ENCODE measurements at places on chromosomes 4 and X. TPM values are rescaled to one million over a fixed set of nuclear protein-coding genes. Genes with fewer than 3 reads are reported as not detected.
A peak's percentile ranks its signal among the peaks of the same experiment; 100 is the strongest.

- no peaks in the 10 kb centered on the region for H3K27me3 ChIP-seq
- H3K4me1 ChIP-seq, result no peaks in the 10 kb centered on the region
- no peak overlapping the region for H3K27ac ChIP-seq
- no peaks in the 10 kb centered on the region for H3K36me3 ChIP-seq
Measured at GRCh38 chrX:154595559-154596249, 10.8 kb downstream of the CTAG1A start.

DNA sequence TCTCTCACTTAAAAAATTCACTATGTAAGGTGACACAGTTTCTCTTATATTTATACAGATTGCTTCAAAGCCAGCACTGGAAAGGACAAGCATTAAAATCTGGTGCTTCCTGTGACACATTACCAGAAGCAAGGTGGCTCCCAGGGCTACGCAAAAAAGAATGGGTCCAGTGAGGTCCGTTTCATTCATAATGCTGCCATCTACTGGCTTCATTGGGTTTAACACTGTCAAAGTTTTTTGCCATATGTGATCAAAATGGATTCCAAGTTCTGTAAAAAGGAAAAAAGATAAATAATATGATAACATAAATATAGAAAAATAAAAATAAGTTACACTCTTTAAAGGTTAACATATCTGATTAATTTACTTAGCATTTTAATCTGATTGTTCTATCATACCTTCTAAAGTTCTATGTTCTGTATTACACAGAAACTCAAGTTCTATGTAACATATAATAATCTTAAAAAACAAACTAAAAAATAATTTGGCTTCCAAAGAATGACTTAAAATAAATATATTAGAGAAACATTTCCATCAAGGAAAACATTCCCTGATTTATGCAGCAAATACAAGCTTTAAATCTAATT lies 22.1 kb downstream of the YIPF7 start:
- H3K36me3 ChIP-seq, result no peaks in the 10 kb centered on the region
- no peak overlapping the region for H3K27ac ChIP-seq
- no peak for DNase-seq
- H3K27me3 ChIP-seq, result no peaks in the 10 kb centered on the region

Gene CSAG3
- not detected for total RNA-seq

Gene TCEAL7
- total RNA-seq, result 15.7 TPM

Gene ODAPH
- total RNA-seq, result not detected

DNA sequence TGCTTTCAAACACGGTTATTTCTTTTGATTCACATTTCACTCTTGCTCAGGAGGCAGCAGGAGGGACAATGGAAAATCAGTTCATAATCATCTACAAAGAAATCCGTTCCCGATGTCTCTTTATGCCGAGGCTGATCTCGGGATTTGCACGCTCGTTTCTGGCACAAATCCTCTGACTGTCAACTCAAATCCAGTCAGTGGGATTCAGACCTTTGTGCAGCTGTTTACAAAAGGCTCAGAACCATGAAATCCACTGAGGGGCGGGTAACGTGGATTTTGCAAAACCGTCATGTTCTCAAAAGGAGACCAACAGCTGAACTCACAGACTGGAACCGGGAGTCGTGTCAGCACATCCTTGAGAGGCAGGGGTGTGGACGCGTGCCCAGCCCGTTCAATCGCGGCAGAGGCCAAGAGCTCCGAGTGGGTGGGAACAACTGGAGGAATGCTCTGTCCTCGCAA lies 46.4 kb downstream of the ACOX3 start:
- H3K4me3 ChIP-seq, result no peak overlapping the region
- no peaks in the 10 kb centered on the region for H3K36me3 ChIP-seq
- peaks cover 31% of the 10 kb centered on the region for H3K4me1 ChIP-seq
- H3K27me3 ChIP-seq, result no peaks in the 10 kb centered on the region
- peak overlapping the region; percentile 84 for H3K27ac ChIP-seq

GRCh38 chrX:21383546-21383945 lies 9.3 kb downstream of the CNKSR2 start:
- H3K4me1 ChIP-seq, result no peaks in the 10 kb centered on the region
- DNase-seq, result no peak
- H3K27me3 ChIP-seq, result no peaks in the 10 kb centered on the region
- H3K36me3 ChIP-seq, result no peaks in the 10 kb centered on the region
- H3K4me3 ChIP-seq, result no peak overlapping the region
- H3K27ac ChIP-seq, result no peak overlapping the region

- no peak for DNase-seq
- no peaks in the 10 kb centered on the region for H3K27me3 ChIP-seq
- H3K27ac ChIP-seq, result no peak overlapping the region
Measured at GRCh38 chrX:110477593-110478228, 119.1 kb downstream of the RTL9 start.

DNA sequence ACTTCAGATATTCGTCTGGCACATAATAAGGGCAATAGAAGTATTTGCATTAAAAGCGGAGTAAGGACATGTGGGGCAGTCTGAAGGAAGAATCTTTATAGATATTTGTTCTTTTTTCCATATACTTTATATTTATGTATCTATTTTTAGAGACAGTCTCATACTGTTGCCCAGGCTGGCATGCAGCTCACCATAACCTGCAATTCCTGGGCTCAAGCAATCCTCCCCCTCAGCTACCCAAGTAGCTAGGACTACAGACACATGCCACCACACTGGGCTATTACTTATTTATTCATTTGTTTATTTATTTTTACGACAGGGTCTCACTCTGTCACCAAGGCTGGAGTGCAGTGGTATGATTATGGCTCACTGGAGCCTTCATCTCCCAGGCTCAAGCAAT lies 16.7 kb upstream of the MRPL1 start:
- H3K4me3 ChIP-seq, result no peak overlapping the region
- no peaks in the 10 kb centered on the region for H3K4me1 ChIP-seq
- H3K27me3 ChIP-seq, result no peaks in the 10 kb centered on the region
- H3K27ac ChIP-seq, result no peak overlapping the region

DNA sequence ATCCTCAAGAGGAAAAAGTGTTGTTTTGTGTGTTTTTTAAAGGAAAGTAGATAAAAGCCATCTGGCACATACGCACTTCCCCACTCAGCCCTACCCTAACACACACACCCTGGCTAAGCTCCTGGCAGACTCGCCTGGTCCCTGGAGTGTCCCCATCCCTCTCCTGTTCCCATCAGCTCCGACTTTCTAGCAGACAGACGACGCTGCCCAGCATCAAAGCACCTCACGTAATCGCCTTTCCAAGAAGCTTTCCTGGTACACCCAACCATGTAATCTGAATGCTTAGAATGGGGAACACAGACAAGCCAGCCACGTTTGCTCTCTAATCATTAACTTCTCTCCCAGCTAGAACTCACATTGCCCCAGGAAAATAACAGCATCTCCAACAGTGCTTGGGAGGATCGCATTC lies 116.2 kb downstream of the AFAP1 start:
- H3K27me3 ChIP-seq, result no peaks in the 10 kb centered on the region
- H3K27ac ChIP-seq, result peak overlapping the region; percentile 81
- H3K36me3 ChIP-seq, result no peaks in the 10 kb centered on the region
- DNase-seq, result no peak

Gene PRSS12
- 15.0 TPM for total RNA-seq

GRCh38 chr4:169228076-169228475 lies 42.7 kb downstream of the SH3RF1 start:
- H3K27me3 ChIP-seq, result no peaks in the 10 kb centered on the region
- H3K27ac ChIP-seq, result no peak overlapping the region
- H3K4me3 ChIP-seq, result no peak overlapping the region
- H3K36me3 ChIP-seq, result no peaks in the 10 kb centered on the region
- H3K4me1 ChIP-seq, result peaks cover 23% of the 10 kb centered on the region
- no peak for DNase-seq

DNA sequence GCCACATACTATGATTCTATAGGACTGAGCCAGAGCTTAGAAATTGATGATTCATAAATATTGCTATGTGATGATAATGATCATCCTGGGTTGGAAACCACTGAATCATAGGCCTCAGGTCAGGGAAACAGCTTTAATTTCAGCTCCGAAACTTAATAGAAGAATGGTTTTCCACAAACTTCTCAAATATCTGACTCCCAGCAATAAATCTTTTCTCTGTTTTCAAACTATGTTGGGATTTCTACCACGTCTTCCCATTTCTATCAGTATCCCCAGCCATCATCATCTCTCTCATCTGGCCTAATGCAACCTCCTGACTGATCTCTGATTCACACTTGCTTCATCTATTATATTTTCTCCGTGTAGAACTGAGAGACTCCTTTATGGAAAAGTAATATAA lies 521.8 kb upstream of the AGA start:
- no peak for DNase-seq
- H3K4me3 ChIP-seq, result no peak overlapping the region
- H3K27me3 ChIP-seq, result no peaks in the 10 kb centered on the region
- no peaks in the 10 kb centered on the region for H3K4me1 ChIP-seq

Gene NCAPG
- total RNA-seq, result 1.5 TPM

DNA sequence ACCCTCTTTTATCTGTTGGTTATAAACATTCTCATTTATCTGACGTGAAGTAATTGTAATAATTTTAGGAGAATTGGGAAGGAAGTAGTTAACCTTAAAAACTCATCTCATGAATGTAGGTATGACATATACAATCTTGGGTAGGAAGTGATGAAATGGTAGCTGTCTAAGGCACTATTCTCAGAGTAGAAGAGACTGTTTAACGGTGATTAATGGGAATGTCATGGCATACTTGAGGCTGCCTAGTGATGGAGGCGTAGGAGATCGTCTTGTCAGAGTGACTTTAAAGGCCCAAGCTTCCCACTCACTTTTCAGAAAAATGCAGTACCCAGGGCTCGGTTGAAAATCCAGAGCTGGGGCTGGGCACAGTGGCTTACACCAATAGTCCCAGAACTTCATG lies 19.4 kb upstream of the AGA start:
- no peaks in the 10 kb centered on the region for H3K27me3 ChIP-seq
- H3K4me1 ChIP-seq, result no peaks in the 10 kb centered on the region
- DNase-seq, result no peak

GRCh38 chr4:33068539-33068938 lies 2348.4 kb downstream of the PCDH7 start:
- no peak overlapping the region for H3K27ac ChIP-seq
- no peaks in the 10 kb centered on the region for H3K36me3 ChIP-seq
- no peaks in the 10 kb centered on the region for H3K4me1 ChIP-seq
- DNase-seq, result no peak
- no peak overlapping the region for H3K4me3 ChIP-seq

GRCh38 chrX:43953218-43953617 lies 20.0 kb downstream of the NDP start:
- H3K27me3 ChIP-seq, result no peaks in the 10 kb centered on the region
- no peak overlapping the region for H3K27ac ChIP-seq
- no peak overlapping the region for H3K4me3 ChIP-seq
- DNase-seq, result no peak

Gene GAGE12E
- total RNA-seq, result not detected

Gene ALB
- total RNA-seq, result not detected

Gene RBM41
- total RNA-seq, result 11.5 TPM

Gene PABPC1L2A
- total RNA-seq, result not detected

Data from vagina (tissue), 2 donors.